Activated naive CD8-positive, alpha-beta T cell treated with anti-CD3 and anti-CD28 coated beads, Interleukin-2, amount 50 U/mL, for 16 hours (primary cell): ENCODE measurements at places on chromosomes 6 and 20.

DNA sequence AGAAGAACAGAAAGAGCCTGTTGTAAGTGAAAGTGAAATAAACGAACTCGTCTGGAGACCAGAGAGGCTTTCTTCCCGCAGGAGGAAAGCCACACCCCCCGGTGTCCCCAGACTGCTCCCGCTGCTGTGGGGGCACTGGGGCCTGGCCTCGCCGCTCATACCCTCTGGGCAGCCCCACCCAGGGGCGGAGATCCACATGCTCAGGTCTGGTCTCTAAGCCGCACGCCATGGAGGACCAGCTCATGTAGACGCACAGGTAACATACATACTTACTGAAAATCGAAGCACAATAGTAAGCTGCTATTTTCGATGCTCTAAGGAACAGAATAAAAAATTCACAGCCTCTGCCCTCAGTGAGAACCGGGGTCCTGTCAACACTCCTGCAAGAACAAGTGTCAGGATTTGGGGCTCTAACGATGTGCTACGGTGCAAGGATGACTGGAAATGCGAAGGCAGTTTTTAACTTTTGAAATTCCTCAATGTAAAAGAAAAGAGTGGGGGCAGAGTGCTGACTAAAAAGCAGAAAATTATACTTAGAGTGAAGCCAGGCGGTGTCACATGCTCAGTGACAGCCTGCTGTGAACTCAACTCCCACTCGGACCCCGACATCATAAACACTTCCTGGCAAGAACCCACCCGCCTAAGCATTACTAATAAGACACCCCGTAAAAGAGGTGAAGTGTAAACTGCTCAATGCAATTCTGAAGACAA lies 110.5 kb downstream of the IRF4 start:
- peak; percentile 35 for DNase-seq

DNA sequence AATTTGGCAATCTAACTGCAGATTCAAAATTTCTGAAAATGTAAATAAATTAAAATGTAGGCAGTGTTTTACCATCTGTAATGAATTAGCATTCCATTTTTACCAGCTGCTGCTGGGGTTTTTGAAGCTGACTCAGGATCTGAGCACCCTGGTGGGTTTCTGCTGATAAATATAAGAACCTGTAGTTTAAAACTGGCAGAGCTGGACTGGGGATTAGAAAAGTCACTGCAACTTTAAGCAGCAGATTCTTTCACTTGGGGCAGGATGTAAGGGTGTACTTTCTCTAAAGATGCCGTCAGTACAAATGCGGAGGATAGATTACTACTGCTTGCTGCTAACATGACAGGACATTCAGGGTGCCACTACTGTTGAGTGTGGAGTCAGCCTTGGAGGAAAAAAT lies 341.8 kb downstream of the CDKAL1 start:
- no peak for DNase-seq

GRCh38 chr6:130932921-130933320 lies 105.7 kb downstream of the SMLR1 start:
- DNase-seq, result no peak

DNA sequence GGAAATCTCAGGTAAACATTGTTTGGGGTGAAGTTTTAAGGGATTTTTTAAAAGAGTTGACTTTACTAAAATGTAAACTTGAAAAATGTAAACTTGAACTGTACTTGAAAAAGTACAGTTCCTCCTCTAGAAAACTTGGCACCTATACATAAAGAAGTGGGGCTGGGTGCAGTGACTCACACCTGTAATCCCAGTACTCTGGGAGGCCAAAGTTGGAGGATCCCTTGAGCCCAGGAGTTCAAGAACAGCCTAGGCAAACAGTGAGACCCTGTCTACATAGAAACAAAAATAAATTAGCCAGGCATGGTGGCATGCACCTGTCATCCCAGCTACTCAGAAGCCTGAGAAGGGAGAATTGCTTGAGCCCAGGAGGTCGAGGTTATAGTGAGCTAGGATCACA lies 7.2 kb downstream of the BTBD9 start:
- no peak for DNase-seq

DNA sequence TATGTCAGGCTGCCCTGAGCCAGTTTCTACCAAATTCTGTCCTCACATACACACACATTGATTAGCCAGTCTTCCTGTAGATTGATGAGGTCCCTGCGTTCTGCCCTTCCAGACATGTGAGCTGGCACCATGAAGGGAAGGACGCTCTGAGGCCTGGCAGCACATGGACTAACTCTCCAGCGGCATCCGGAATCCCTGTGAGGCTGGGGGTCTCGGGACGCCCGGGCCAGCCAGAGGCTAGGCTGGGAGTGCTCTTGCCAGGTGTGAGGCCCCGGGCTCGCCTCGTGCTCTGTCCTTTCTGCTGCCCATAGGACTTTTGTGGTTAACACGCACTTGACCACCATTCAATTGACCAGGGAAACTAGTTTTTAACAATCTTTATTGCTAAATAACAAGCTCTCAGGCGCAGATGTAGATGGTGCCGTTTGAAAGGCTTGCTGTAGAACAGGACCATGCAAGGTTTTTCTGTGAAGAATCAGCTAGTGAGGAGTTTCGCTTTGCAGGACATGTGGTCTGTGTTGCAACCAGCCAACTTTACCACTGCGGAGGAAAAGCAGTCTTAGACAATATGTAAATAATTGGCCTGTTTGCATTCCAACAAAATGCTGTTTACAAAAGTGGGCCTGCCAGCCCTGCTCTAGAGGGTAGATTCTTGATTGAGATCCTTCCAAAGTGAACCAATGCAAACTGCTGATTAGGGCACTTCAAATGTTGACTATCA lies 29.3 kb downstream of the FOXF2 start:
- DNase-seq, result no peak

GRCh38 chr6:38588631-38589366 lies 50.9 kb downstream of the BTBD9 start:
- DNase-seq, result no peak

GRCh38 chr6:51565472-51565871 lies 521.9 kb downstream of the PKHD1 start:
- no peak for DNase-seq

DNA sequence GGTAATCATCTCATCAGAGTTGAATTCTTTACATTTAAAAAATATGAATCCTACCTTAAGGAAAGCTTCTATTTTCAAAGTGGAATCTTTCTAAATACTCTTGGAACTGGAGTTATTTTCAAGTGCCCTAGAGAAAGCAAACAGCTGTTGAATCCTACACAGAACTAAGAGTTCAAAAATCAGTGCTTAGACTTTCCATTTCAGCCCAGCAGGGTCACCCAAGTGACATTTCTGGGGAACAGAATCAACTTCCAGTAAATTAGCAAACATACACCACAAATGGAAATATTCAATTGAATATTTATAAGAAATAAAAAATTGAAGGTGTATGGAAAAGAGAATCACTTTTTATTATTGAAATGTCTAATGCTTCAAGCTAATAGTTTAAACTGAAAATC lies 427.7 kb upstream of the NOX3 start:
- DNase-seq, result no peak

DNA sequence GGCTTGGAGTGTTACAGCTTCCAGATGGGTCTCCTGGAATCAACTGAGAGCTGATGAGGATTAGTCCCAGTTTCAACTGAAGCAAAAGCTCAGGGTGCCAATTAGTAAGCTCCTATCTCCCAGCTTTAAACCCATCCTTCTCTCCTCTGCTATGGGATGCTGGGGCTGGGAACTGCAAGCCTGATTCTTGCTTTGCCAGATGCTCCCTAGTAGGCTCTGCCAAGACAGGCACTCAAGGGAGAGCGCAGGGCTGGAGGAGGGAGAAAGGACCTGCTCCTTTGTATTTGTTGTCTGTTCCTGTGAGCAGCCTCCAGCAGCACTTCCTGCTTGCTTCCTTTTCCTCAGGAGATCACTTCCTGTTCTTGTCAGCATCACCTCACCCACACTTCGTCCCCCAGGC lies 309.7 kb downstream of the KIF16B start:
- no peak for DNase-seq

DNA sequence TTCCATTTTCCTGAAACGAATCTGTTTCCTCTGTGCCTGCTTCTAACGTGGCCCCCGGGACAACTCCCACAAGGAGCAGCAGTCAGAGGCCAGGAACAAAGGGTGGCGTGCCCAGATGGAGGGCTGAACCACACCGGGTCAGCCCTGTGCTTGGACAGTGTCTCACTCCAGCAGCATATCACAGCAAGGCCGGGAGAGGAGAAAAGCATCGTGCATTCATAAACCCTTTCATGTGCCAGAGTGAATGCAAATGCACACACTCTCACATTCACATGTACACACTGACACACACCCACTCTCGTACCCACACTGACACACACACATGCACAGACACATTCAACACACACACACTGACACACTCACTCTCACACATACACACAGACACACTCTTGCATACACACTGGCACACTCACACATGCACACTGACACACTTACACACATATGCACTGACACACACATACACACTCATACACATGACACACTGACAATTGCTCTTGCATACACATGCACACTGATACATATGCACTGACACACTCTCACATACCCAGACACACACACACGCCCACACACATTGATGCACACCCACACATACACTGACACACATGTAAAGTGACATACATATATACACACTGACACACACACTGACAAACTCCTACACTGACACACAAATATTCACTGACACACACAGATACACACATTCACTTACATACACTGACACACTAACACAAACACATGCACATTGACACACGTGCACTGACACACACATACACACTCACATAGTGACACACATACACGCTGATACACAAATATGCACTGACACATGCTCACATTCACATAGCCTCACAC lies 237.0 kb downstream of the LRFN2 start:
- no peak for DNase-seq

GRCh38 chr6:16594849-16595248 lies 166.4 kb downstream of the ATXN1 start:
- DNase-seq, result no peak

DNA sequence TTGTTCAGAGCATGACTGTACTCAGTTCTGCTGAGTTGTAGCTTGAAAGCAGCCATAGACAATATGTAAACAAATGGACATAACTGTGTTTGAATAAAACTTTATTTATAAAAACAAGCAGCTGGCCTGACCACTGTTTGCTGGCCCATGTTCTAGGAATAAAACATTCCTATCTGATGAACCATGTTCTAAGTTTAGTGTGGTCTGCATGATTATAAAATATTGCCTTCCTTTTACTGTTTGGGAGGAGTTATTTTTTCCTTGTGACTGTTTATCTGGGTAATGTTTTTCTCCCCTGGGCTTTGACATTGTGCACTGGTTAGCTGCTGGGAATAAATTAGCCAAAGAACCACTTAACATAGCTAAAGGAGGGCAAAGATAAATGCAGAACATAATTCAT lies 55.1 kb downstream of the CDS2 start:
- DNase-seq, result no peak

GRCh38 chr20:44835661-44836221 lies 25.4 kb upstream of the RIMS4 start:
- DNase-seq, result no peak

GRCh38 chr6:12935637-12936036 lies 219.1 kb downstream of the PHACTR1 start:
- DNase-seq, result no peak

- DNase-seq, result no peak
Observed at GRCh38 chr6:87670707-87671106, 31.3 kb downstream of the AKIRIN2 start.

GRCh38 chr6:54959820-54960219 lies 113.2 kb downstream of the FAM83B start:
- no peak for DNase-seq

- no peak for DNase-seq
Observed at GRCh38 chr20:60262967-60263603, 304.9 kb downstream of the CDH26 start.

- no peak for DNase-seq
Observed at GRCh38 chr20:40960521-40960956, 68.1 kb upstream of the TOP1 start.

- DNase-seq, result no peak
Observed at GRCh38 chr6:158996856-158997255, 3.1 kb downstream of the RSPH3 start.

GRCh38 chr6:15416932-15417509 lies 171.2 kb downstream of the JARID2 start:
- DNase-seq, result no peak

- no peak for DNase-seq
Observed at GRCh38 chr20:17782768-17783167, 83.0 kb downstream of the BANF2 start.

DNA sequence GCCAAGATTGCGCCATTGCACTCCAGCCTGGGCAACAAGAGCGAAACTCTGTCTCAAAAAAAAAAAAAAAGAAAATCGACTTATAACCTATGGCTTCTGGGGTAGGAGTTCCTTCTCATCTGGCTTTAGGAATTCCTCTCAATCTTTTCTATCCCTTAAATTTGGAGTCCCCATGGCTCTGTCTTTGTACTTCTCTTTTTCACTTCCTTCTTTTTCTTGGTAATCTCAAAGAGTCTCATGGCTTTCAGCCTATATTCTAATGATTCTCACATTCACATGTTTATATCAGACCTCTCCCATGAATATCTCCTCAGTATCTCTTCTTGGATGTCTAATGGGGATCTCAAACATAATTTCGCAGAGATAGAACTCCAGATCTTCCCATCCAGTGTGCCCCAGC lies 42.8 kb upstream of the RALGAPA2 start:
- DNase-seq, result no peak

GRCh38 chr20:5170341-5170740 lies 43.5 kb downstream of the CDS2 start:
- no peak for DNase-seq

DNA sequence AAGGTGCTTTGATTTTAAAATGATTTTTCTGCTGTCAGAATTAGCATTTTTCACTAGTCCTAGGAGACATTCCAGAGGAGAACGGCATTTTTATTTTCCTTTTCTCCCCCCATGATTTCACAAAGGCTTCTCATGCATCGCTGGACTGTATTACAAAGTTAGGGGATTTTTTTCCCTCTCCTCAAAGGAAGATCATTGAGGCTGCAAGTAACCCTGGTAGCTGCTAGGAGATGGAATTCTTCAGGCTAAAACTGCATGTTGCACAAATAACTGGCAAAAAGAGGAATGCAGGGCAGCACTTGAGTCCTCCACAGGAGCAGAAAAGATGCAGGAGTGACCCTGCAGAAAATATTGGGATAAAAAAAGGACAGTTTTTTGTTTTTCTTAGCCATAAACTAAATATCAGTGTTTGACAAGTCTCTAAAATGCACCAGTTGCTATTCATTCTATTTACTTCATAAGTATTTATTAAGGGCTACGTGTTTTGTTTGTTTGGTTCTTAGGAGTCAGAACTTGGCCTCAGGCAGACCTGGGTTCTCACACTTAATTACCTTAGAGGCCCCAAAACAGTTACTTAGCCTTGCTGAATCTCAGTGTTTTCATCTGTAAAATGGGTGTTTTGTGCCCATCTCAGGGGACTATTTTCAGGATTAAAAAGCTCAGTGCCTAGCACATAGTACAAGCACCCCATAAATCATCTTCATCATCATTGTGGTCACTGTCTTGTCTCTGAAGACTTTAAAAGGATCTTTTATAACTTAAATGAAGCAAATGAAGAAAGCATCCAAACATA lies 144.5 kb upstream of the ID4 start:
- no peak for DNase-seq

- DNase-seq, result no peak
Observed at GRCh38 chr6:143953922-143954321, 54.1 kb downstream of the PLAGL1 start.
